Stimulated activated naive CD8-positive, alpha-beta T cell treated with anti-CD3 and anti-CD28 coated beads, Interleukin-15, Interleukin-2, amounts not matched to agents 100 U/mL and 50 U/mL, for 24 hours (primary cell): ENCODE measurements at places on chromosomes 6 and 20.

DNA sequence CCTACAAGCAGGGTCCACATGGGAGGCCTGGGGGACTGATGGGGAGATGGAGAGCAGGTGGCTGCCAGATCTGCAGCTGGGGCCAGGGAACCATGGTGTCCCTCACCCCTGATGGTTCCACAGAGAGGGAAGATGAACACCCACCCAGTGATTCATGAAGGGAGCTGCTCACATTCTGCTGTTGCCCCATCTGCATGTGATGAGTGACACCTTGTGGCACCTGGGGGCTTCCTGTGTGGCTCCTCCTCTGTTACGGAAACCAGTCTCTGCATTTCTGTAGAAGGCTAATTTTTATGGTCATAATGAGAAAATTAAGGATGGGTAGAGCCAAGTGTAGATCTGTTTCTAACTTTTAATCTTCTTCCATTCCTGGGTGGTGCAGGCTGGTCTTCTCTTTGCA, 217.1 kb downstream of the SMOC2 start:
- no peak for DNase-seq

- DNase-seq = no peak
These were observed 42.6 kb upstream of the TULP4 start for GRCh38 chr6:158269657-158270056.

DNA sequence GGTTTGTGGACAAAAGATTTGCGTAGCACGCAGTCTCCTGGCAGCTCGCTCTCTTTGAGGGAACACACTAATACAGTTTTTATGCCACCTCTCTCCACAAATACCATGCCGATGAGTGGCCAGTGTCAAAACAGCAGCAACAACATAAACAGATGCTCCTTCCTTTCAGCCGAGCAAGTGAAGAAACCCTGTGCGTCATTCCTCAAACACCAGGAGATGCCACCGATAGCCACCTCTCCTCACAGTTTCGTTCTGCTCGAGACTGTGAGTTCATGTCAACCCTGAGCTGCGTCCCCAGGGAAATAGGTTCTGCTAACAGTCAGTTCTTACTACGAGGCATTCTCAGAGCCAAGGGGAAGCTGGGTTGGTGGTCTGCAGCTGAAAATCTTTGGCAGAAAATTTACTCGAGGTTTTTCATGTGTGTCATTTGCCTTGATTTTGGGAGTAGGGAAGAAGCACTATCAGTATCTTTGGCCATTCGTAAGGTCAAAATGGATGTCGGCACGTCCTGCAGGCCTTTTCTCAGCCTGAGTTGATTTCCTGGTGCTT, 59.9 kb downstream of the EYA2 start:
- no peak for DNase-seq

DNA sequence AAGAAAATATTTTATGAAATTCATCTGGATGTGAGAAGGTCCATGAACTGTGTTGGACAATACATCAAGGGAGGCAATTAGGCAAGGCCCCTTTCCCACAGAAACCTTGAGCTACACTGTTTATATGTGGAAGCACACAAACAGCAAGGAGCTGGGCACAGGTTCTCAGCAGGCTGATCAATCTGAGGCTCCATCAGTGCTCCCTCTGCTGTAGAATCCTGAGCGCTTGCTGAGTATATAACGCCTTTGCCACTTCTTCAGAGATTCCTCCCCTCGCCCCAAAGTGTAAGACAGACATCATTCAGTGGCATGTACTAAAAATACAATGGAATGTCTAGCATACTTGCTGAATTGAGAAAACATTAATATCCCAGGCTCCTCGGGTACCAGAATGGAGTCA, 146.9 kb downstream of the PRKN start:
- no peak for DNase-seq

DNA sequence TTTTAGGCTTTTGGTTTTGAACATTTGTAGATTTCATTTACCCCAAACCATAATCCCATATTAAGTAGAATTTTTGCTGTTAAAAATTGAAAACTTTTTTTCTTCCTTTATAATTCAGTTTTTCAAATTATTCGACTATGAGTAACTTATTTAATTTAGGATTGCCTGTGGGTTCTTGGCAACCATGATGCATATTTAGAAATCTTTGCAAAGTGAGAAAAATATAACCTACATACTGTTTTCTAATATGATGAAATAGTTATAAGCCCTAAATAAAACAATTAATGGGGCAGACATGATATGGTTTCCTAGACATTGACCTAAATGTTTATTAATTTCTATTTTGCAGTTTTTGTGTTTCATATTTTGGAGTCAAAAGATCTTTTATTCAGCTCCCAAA, 23.6 kb downstream of the NEDD9 start:
- no peak for DNase-seq

- DNase-seq = no peak
These were observed 348.8 kb downstream of the TFAP2B start for GRCh38 chr6:51167468-51167867.

DNA sequence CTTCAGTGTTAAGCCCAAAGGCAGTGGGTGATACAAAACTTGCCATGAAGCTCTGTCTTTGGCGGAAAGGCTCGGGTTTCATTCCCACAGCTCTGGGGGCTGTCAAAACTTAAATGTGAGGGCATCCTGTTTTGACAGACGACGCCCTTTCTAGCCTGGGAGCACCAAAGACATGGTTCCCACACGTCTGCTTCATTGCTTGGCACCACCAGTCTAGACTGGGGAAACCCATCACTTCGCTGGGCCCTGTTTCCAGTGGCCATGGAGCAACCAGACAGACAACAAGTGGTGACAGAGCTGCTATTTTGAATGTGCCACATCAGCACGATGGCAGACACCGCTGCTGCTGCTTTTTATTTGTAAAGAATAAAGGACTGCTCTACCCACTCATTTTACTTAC, 127.5 kb downstream of the SASH1 start:
- DNase-seq = no peak

GRCh38 chr6:45074439-45074838, 253.7 kb upstream of the RUNX2 start:
- no peak for DNase-seq

- DNase-seq = no peak
These were observed 1.2 kb upstream of the MYCT1 start for GRCh38 chr6:152696522-152696921.

DNA sequence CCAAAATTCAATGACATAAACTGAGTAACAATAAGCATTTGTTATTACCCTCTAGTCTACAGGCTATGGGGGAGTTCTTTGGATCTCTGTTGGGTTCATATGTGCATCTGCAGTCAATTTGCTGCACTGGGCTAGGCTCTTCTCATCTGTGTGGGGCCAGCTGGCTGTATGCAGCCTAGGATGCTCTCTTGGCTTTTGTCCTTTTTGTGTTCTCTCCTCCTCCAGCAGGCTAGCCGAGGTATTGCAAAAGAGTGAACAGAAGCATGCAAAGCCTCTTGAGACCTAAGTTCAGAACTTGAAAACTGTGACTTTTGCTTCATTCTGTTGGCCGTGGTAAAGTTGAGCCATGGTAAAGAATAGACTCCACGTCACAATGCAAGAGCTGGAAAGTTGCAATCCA, 62.8 kb upstream of the FOXO3 start:
- no peak for DNase-seq

- no peak for DNase-seq
These were observed 324.4 kb upstream of the NT5E start for GRCh38 chr6:85125526-85125925.

DNA sequence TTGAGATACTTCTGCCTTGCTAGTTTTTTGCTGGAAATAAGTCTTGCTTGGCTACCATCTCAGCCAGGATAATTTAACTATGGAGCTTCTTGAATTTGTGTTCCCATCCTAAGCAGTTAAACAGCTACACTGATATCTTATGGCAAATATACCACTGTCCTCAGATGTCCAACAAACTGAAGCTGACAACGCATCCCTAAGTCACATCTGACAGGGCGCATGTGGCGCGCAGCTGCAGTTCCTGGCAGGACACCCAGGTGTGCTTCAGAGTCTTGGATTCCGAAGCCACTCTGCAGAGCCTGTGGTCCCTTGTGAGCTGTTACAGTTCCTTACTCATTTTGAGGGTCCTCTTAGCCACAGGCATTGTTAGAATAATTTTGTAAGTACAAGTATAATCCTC, 127.9 kb downstream of the WDR27 start:
- DNase-seq = no peak

DNA sequence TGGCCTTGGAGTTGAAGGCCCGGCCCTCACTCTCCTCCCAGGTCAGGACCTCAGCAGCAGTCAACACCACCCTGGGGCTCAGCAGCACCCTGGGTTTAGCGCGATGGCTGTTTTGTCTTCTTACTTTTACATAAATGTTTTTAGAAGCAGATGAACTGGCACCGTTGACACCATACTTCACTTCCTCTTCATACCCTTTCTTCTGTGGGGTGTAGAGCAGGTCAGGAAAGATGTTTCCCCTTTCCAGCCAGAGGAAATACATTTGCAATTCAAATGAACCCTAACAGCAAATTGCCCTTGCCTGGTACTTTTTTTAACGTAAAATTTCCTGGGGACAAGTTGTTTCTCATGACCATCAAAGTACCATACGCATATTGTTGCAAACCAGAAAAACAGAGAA, 54.7 kb upstream of the SNX9 start:
- no peak for DNase-seq

DNA sequence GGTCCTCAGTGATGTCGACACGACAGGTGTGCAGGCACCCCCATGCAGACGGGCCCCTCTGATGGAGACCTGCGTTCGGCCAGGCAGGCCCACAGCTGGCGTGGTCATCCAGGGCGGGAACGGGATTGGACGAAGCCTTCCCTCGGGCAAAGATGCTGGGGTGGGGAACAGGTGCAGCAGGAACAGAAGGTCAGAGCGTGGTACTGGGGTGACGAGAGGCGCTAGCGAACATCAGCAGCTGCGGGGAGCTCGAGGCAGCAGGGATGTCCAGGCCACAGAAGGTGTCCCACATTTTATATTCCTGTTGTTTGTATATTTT, 96.2 kb downstream of the SLC22A23 start:
- DNase-seq = no peak

DNA sequence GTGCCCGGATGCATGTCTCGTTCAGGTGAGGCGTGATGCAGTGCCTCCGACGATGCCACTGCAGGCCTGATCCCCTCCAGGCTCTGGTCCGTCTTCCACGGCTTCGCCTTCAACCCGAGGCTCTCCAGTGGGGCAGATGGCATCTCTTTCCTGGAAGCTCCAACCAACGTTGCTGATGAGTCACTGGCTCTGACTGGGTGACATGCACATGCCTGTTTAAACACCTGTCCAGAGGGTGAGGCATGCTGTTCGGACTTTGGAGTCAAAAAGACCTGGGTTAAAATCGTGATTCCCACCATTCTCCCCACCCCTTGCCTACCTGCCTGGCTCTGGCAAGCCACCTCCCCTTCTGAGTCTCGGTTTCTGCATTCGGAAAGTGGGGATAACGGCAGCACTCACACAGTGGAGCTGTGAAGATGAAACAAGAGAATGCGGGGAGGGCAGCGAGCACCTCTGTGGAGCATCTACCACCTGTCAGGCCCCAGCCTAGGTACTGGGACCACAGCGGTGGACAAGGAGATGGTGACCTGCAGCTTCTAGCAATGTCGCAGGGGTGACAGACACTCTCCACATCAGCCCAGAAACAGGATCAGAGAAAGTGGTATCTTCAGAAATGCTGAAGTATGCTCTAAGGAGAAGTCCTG, 8.5 kb upstream of the EDN3 start:
- DNase-seq = no peak

- DNase-seq = no peak
These were observed 160.8 kb downstream of the PDE7B start for GRCh38 chr6:136012198-136012887.

GRCh38 chr6:118892355-118892991, 1.5 kb upstream of the ASF1A start:
- DNase-seq = no peak

DNA sequence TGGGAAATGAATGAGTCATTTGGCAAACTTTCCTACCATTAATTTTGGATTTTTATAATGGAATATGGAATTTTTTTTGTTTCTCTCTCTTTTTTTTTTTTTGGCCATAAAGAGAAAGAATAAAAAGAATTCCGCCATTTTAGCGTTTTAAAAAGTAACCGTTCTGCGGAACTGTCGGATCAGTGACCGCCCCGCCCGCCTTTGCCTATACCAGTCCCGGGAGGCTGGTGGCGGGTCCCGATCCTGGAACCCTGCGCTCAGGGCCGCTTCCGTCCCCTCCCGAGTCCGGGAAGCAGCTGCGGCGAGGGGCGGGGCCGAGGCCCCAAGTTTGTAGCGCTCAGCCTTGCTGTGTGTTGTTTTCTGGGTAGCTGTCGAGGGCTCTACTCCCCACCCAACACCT, 609 bp downstream of the L3MBTL1 start:
- no peak for DNase-seq

DNA sequence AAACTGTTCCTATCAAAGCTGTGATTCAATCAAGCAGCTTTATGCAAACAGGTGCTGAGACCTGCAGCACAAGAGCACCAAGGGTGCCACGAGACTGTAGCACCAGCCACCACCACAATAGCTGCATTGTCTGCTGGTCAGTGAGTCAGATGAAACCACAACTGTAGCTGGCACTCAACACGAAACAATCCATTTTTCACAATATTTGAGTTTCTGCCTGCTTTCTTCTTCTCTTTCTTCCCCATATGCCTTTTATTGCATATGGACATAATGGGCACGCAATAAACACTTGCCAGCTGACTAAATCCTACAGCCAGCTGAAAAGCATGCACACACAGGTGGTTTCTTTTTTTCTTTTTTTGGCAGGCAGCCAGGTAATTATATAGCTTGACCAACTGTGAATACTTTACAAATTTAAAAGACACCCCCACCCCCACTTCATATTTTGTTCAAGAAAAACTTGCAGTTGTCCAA, 16.6 kb downstream of the SLC2A12 start:
- DNase-seq = no peak

DNA sequence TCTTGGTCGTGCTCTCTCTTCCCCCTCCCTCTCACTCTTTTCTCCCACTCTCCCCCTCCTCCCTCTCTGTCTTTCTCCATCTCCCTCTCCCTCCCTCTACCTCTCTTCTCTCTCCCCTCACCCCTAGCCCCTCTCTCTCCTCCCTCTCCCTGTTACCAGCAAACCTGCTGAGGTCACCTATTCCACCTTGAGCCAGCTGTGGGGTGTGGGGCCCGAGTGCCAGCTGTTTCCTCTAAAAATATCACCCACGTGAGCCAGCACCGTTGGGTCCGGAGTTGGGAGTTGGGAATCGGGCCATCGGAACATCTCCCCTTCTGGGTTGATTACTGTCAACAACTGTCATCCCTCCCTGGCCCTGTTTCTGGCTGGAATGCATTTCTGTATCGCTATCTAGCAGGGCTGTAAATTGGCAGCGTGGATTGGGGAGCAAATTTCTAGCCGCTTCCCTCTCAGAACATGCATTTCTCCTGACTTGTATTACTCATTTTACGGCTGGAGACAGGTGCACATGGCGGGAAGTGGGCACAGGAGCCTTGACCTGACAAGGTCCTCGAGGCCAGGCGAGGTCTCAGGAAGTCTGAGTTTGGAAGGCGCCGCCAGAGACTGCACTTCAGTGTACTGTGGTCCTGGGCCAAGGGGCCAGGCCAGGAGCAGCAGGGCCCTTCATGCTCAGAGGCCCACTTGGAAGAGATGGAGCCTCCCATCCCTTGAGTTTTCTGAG, 165.3 kb downstream of the CDH4 start:
- no peak for DNase-seq
